HT1080 (cell line): ENCODE measurements at places on chromosomes 2 and 18.

GRCh38 chr18:24627644-24628315 lies 167.3 kb downstream of the HRH4 start:
- no peak for DNase-seq

GRCh38 chr18:45723567-45724355 lies at the start of gene SLC14A1:
Gene SLC14A1, plus strand, starts transcription at chr18:45724181. Its CDS starts 6,140 bp downstream, at chr18:45730321.
- no peak for DNase-seq

- no peak for DNase-seq
Measured at GRCh38 chr2:185147361-185147760, 549.0 kb downstream of the ZNF804A start.

DNA sequence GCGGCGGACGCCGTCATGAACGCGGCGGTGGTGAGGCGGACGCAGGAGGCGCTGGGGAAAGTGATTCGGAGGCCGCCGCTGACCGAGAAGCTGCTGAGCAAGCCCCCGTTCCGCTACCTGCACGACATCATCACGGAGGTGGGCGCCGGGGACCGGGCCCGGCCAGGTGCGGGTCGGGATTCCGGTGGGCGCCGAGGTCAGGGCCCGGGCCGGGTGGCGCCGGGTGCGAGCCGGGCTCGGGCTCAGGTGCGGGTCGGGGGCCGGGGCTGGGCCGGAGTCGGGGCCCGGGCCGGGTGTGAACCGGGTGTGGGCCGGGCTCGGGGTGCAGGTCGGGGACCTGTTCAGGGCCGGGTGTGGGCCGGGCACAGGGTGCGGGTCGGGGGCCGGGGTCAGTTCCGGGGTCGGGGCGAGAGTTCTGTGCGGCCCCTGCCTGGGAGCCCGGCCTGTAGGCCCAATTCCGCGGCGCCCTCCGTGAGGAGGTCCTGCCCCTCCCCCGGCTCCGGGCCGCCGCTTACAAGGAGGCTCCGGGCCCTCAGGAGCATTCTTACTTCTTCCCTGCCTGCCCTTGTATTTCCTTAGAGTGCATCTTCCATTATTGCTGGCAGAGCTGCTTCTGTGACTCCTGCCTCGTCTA lies 447 bp downstream of the TRAF3IP1 start:
- no peak for DNase-seq

DNA sequence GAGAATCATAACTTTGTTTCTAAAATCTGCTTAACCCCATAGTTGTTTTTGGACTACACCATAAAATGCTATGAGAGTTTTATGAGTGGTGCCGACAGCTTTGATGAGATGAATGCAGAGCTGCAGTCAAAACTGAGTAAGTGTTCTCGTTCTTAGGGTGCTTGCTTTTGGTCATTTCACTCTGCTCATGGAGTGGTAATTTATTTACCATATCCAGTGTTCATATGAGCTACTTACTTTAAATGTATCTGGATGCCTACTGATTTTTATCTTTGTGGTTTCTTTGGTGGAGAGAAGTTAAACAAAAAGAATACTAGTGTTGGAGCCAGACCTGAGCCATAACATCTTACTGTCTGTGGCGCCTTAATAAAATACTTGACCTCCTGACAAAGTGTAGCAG lies 16.4 kb downstream of the NDC80 start:
- no peak for DNase-seq

DNA sequence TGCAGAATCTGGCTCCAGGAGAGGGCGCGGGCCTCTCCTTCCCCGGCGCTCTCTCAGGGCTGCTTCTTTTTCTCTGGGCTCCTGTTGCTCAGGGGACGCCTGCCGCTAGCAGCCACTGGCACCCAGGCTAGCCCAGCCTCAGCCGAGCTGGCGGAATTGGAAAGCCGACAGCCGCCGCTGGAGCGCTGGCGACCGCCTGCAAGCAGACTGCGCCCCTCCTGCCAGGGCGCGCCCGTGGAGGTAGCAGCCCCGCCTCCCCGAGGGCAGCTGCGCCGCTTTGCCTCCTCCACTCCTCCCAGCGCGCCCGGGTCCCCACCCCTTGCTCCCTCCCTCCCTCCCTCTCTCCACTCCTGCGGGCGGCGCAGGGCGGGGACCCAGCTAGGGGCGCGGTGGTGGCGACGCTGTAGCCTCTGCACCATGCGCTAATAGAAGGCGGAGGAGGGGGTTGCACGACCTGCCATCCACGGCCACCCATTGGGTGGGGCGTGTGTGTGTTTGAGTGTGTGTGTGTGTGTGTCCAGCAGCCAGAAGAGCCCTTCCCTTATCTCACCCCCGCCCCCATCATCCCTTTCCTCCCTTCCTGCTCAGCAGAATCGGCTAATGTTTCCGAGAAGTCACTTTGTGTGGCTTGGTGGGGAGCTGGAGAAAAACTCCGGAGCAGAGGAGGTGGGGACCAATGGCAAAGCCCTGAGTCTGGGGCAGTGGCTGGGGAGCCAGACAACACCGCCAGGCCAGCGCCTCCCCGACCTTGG lies at the start of gene SCN9A:
Gene SCN9A (minus strand): TSS at position 209 of the 752 bp plus-strand sequence. CDS start 64,188 bp downstream, outside the sequence.
- DNase-seq, result peak; percentile 77

DNA sequence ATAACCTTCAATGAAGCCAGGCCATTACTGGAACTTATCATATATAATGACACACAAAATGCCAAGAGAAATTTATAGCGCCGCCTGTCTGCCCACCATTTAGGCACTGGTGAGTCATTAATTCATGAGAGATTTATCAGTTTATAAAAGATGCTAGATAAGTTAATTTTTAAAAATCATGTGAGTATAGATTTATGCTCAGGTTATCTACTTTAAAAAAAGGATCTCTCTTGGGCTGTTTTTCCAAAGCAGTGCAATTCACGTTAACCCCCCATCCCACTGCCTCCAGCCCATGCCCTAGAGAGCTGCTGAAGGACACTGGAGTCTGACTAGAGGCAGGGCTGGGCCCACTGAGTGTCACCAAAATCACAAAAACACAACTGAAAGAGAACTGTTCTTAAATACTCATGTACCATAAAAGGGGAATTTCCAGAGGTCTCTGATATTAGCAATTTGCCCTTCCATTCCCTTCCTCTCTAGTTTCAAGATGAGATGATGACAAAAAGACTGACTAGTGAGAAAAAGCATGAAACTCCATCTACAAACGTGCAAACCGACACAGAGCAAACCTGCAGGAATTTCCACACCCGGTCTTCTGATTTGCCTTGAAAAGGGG lies 160.8 kb downstream of the BCL2 start:
- no peak for DNase-seq

DNA sequence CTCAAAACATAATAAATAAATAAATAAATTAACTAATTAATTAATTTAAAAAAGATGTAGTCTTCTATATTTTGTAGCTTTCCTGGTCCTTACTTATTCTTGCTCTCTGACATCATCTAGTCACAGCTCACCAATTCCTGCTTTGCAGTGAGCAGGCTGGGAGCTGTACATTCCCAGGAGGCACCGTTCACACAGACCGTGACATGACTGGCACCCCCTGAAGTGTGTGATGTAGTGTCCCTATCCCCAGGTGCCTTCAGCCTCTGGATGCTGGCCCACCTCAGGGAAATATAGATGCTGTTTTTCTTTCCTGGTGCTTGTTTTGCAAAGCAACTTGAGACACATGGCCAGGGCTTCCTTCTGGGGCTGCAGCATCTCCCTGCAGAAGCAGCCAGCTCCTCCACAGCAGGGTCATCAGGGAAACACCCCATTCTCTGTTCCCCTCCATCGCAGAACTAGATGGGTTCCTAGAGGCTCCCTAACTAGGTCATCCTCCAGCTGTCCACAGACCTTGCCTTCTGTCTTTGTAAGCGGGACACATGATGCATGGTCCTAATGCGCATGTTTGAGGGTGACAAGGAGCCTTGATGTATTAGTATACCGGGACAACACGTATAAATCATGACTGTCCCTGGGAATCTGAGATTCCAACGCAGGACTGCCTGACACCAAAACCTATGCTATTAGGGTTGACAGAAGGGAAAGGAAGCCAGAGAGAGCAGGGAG lies 76.4 kb downstream of the RHOB start:
- no peak for DNase-seq

DNA sequence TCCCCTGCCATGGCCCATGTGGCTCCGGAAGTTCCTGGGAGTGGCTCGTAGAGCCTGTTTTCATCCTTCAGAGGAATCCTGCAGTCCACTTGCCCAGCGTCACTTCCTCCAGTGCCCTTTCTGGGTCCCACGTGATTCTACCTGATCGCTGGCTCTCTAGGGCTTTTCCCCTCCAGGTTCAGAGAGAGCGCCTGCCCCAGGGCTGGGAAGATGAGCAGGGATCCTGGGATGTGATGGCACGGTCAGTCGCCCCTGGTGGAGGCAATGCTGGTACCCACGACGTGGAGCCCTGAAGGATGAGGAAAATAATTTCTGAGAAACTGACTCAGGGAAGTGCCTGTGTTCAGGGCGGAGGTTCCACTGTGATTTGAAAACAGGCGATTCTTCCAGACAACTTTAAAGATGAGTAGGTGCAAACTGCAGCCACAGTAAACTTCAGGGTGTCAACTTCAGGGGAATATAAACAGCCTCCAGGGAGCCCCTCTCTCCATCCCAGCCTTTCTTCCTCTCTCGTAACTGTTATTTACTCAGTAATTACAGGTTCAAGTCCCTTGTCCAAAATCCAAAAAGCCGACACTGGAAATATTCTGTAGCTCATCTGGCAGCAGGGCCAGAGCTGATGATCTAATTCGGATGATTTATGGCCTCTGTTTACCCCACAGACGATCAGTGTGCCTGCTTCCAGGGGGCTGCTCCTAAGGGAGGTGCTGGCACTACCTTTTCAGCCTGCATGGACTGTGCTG lies 105.9 kb downstream of the AGAP1 start:
- DNase-seq, result no peak

- no peak for DNase-seq
Measured at GRCh38 chr2:75570948-75571729, 10.4 kb upstream of the EVA1A start.
